ENCODE measurements at places on chromosomes 12 and 14.

DNA sequence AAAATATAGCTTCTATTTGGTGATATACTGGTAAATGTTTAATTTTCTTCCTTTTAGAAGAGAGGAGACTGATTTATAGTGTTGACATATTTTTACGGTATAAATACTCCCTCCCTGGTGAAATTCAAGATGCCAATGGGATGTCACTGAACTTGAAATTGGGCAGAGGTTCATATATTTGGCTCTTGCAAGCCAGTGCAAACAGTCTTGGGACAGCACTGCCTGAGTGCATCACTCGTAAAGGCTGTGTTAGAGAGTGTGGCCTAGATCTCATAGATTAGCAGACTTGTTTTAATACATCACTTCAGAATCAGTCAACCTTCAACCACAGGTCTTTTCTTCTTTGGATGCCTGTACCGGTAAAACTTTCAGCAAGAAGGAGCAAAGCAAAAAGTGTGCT, 681.0 kb downstream of the NRXN3 start:
- H3K27me3 ChIP-seq, result no peaks in the 10 kb centered on the region
- DNase-seq, result no peak
- no peak overlapping the region for H3K27ac ChIP-seq
- no peak overlapping the region for H3K4me3 ChIP-seq
- no peaks in the 10 kb centered on the region for H3K36me3 ChIP-seq
- H3K4me1 ChIP-seq, result no peaks in the 10 kb centered on the region

- no peaks in the 10 kb centered on the region for H3K27me3 ChIP-seq
- no peak overlapping the region for H3K4me3 ChIP-seq
- no peaks in the 10 kb centered on the region for H3K4me1 ChIP-seq
- H3K36me3 ChIP-seq, result no peaks in the 10 kb centered on the region
- no peak overlapping the region for H3K27ac ChIP-seq
- no peak for DNase-seq
Observed at GRCh38 chr12:72388322-72388721, 116.2 kb downstream of the TRHDE start.

- peaks cover 15% of the 10 kb centered on the region for H3K4me1 ChIP-seq
- no peak overlapping the region for H3K4me3 ChIP-seq
- no peaks in the 10 kb centered on the region for H3K36me3 ChIP-seq
- H3K27ac ChIP-seq, result no peak overlapping the region
- no peak for DNase-seq
Observed at GRCh38 chr12:48185181-48185919, 1.9 kb downstream of the CCDC184 start.

DNA sequence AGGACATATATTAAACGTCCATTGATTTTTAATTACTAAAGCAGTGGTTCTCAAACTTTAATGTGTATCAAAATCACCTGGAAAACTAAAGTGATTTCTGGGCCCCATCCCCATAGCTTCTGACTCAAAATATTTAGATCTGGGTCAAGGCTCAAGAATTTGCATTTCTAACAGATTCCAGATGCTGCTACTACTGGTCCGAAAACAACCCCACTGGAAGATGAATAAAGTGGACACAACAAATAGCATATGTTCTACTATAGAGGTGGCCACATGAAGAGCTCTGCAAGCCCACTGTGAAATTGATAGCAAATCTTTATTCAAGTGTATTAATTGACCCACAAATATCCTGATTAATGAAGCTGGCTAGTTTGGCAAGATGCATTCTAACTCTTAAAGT, 69.4 kb downstream of the SPATA7 start:
- no peak overlapping the region for H3K4me3 ChIP-seq
- no peaks in the 10 kb centered on the region for H3K4me1 ChIP-seq
- no peak for DNase-seq
- H3K27me3 ChIP-seq, result no peaks in the 10 kb centered on the region
- no peak overlapping the region for H3K27ac ChIP-seq

GRCh38 chr12:95546491-95546813, 4.8 kb downstream of the USP44 start:
- DNase-seq, result no peak
- peak overlapping the region; percentile 23 for H3K4me3 ChIP-seq
- H3K27ac ChIP-seq, result no peak overlapping the region
